ENCODE measurements at places on chromosomes 5 and 9.

DNA sequence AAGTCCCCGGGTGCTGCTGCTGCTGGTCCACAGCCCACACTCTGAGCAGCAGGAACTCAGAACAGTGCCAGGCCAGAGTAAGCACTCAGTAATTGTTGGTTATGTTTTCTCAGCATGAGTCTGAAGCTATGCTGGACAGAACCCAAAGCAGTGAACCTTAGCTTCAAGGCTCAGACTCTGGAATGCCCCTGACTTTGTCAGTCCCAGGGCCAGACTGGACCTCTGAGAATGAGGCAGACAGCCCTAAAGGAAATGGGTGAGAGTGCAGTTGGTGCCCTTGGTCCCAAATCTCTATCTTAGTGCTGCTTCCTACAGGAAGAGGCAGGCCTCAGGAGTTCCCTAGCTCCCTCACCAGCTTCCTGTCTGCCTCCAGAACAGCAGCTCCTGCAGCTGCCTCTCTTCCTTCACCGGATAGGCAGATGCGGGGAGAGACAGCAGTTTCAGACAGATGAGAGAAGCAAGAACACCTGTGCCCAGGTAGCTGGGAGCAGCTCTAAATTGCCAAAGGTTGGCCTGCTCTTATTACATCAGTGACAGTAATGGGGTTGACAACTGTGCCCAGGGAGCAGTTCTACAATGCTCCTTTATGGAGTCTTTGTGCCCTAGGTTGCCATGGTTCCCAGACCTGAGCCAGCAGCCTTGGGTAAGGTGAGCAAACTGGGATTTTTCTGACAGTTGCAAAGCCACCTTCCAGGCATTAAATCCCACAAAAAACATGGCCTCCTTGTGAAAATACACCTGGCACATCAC, 82.2 kb upstream of the CXCL14 start:
- DNase-seq, result no peak

DNA sequence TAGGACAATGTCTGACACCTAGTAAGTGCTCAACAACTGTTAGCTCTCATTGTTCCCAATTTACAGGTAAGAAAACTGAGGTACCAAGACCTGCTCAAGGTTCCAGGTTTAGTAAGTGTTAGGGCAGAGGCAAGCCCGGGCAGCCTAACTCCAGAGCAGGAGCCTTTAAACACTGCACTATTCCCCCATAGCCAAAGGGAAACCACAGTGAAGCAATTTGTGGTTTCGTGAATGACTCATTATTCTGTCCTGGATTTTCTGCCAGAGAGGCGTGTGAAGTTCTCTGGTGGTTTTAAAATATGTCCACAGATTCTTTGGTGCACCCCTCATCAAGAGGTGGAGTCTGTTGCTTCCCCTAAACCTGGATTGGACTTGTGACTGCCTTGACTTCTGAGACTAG, 1.0 kb upstream of the MCC start:
- DNase-seq, result peak; percentile 97

DNA sequence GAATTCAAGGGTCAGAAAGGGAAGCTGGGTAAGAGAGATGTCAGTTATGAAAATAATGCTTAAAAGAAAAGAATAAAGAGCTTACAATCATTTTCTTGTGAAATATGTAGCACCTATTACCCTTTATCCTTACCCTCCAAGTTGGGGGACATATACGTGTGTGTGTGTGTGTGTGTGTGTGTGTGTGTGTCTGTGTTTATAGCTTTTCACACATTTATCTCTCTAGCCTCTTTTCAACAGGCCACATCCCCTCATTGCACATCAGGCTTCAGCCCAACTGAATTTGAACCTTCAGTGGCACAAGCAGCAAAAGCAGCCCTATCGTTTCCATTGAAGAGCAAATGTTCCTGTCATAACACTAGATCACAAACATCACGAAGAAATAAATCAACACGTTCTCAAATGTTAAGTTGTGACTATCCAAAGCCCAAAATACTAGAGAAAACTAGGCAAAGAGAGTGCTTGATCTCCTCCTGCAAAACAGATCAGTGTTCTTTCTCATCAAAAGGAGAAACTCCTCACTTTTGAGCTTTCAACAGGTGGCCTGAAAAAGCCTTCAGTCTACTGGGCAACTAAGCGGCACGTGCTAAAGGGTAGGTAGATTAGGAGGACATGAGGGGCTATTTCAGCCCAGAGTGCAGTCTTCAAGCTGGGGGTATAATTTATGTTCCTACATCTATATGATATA, 416.4 kb downstream of the EFNA5 start:
- no peak for DNase-seq

- no peak for DNase-seq
Measured at GRCh38 chr5:25399878-25400480, 755.2 kb upstream of the CDH10 start.

DNA sequence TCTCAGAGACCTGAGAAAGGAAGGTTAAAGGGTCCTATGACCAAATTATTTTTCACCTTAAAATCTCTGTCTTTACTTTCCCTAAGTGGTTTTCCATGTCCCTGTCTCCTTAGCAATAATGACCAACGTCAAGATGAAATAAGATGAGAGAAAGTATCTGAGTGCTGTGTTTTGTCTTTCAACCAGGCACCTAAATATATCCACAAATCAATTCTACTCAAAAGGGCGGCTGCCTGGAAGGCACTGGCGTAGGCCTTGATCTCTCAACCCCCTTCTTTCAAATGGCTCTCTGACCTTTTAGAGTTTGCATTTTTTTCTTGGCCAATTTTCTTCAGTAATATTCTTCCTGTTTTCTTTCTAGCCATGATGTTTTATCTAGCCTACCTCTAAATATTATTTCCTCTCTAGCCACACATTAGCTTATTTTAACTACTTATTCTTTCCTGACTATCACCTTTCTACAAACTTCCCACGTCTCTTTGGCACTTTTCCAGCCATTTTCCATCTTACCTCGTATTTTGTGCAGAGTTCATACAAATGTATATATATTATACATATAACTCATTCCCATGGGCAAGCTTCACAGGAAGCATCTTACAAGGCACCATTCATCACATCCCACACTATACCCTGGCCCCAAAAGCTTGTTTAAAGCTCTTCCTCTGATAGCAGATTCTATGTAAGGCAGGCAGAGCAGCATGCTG, 204.5 kb downstream of the SNX18 start:
- DNase-seq, result no peak

DNA sequence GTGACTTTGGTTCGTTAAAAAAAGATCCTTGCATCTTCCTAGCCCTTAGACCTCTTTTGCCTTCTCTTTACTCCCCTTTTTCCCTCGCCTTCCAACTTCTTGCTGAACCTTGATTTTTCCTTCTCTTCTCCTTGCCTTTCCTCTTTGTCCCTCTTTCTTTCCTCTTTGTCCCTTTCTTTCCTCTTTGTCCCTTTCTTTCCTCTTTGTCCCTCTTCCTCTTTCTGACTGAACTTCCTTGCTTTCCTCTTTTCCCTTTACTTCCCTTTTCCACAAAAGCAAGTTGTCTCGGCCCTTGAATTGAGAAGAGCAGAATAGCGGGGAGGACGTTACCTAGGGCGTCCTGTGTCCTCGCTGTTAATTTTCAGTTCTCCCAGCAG, 1.4 kb upstream of the MLLT3 start:
- DNase-seq, result no peak

GRCh38 chr9:21591221-21592062, 109.3 kb upstream of the IFNE start:
- DNase-seq, result peak; percentile 87

Measured in RWPE1 (cell line).